ENCODE measurements at places on chromosomes 16 and 17. TPM values are rescaled to one million over a fixed set of nuclear protein-coding genes. Genes with fewer than 3 reads are reported as not detected.

Gene HOXB13
- total RNA-seq: 6.1 TPM

GRCh38 chr17:70099294-70099693 lies 24.3 kb downstream of the KCNJ16 start:
- DNase-seq: no peak

GRCh38 chr17:35313875-35314409 lies 59.5 kb downstream of the SLFN11 start:
- DNase-seq: no peak

DNA sequence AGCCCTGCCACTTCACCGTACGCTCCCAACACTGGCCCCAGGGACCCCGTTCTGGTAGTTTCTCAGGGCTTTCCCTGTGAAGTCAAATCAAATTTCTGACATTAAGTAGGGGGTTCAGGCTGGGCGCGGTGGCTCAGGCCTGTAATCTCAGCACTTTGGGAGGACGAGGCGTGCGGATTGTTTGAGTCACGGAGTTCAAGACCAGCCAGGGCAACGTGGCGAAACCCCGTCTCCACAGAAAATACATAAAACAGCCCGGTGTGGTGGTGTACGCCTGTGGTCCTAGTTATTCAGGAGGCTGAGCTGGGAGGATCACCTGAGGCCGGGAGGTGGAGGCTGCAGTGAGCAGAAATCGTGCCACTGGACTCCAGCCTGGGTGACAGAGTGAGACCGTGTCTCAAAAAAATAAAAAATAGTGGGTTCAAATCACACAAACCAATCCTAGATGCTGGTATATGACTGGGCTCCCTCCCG lies 632 bp downstream of the CYBC1 start:
- no peak for DNase-seq

DNA sequence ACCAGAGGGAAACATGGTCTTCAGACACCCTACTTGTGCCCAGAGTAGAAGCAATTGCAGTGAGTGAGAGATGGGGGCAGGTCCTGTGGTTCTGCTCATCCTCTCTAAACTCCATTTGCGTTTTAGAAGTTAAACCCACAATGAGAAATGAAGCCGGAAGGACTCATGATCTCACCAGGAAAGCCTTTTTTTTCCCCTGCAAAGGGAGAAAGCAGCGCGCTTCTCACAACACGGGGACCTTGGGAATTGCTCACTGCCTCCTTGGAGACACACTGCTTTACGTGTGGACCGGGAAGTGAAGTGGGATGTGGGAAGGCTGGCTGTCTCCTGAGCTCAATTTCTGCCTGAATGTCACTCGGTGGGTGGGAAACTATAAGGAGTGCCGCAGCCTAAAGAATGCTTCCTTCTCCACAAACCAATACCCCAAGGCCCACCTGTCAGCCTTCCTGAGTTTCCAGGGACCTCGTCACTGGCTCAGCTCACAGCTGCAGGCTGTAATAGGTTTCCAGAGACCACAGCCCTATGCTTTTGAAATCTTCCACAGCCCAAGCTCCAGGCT lies 365.4 kb downstream of the XYLT1 start:
- no peak for DNase-seq

All from MG63 (cell line).